ENCODE measurements at places on chromosomes 1 and 21.

DNA sequence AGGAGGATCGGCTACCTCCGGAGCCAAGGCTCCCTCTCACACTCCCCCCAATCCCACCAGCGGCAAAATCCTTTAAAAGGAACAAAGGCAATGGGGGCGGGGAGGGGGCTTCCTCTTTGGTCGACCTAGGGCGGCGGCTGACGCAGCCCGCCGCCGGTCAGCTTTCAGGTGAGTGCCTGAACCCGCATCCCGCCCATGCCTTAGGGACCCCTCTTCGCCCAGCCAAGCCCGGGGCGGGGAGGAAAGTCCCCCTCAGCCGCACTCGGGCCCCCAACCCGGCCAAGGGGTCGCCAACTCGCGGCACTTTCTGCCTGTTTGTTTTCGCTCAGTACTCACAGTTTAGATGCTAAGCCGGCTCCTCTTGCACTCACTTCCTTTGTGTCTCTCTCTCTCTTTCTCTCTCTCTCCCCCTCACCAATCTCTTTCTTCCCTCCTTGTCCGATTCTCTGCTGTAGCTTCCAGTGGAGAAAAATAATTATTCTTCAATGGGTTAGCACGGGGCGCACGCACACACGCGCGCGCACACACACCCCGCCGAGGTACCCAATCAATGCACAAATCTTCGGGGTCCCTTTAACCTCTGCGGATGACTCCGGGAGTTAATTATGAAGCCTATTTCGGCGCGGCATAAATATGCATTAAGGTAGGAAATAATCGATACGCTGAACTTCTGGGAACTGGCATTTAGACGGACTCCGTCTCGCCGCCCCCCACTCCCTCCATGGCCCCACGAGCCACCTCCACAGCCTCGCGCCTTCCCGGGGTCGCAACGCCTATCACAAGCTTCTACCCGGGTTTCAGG is at the start of gene BLACAT1:
Gene BLACAT1, minus strand, starts transcription at position 465 of the 802 bp plus-strand sequence.
- DNase-seq = no peak

DNA sequence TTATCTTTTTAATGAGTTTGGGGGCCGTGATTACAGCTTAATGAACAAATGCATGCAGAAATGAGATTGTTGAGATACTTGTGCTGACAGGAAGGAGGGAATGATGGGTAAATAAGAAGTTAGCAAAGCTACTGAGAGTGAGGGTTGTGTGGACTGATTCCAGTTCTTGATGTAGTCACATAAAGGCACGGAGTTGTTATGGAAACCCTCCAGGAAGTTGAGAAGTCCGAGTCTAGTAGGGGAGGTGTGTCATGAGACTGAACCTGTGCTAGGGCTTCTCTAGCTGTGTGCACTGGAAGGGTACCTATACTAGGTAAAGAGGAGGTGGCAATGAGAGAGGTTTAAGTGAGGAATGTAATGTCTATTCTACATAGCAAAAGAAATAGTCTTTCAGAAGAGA is 475.7 kb downstream of the USP25 start:
- no peak for DNase-seq

GRCh38 chr1:4691766-4692405 is 37.5 kb downstream of the AJAP1 start:
- DNase-seq = no peak

DNA sequence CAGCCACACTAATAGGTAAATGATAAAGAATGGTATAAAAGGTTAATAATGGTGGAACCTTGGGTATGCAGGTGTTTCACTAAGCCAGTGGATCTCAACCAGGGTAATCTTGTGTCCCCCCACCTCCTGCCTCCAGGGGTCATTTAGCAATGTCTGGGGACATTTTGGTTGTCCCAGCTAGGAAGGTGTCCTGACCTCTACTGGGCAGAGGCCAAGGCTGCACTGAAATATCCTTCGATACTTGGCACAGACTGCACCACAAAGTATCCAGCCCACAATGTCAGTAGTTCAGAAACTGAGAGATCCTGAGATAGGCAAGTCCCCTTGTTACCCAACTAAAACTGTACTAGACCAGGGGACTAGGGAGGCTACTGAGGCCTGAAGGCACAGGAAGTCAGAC is 113.6 kb upstream of the TIAM1 start:
- no peak for DNase-seq

DNA sequence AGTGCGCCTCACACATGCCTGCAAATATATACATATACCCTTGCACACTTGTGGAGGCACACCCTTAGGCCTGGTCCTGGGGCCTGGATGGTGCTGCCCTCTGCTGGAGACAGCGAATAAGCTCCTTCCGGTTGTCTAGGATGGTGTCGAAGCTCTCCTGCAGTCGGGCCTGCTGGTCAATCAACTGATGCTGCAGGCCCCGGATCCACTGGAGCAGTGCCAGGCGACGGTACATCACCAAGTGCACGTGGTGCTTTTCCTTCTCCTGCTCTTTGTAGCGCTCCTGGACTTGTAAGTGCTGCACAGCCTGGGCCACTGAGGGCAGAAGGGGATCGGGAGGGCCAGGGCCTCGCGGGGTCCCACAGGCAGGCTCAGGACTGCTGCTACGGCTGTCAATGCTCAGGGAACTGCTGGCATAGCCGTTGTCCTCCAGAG is 3.1 kb downstream of the C1orf216 start:
- peak; percentile 72 for DNase-seq

GRCh38 chr1:231020816-231021215 is 19.2 kb downstream of the FAM89A start:
- DNase-seq = no peak

GRCh38 chr1:43134068-43134467 is 38.0 kb downstream of the EBNA1BP2 start:
- no peak for DNase-seq

All from stimulated activated CD4-positive, alpha-beta T cell treated with anti-CD3 and anti-CD28 coated beads, TNF-alpha, amount 100 ng/mL, for 48 hours (primary cell).